Prostate gland (tissue), 2 donors: ENCODE measurements at places on chromosomes 7 and 10.

DNA sequence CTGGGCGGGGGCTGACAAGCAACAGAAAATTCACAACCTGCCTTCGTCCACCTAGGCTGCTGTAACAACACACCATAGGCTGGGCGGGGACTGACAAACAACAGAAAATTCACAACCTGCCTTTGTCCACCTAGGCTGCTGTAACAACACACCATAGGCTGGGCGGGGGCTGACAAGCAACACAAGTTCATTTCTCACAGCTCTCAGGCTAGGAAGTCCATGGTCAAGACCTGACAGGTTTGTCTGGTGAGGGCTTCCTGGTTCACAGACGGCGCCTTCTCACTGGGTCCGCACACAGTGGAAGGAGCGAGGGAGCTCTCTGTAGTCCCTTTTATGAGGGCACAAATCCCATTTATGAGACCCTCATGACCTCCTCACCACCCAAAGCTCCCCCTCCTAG lies 52.2 kb downstream of the DIP2C start:
- no peaks in the 10 kb centered on the region for H3K27me3 ChIP-seq
- H3K4me1 ChIP-seq = no peaks in the 10 kb centered on the region
- no peak overlapping the region for H3K27ac ChIP-seq
- H3K36me3 ChIP-seq = no peaks in the 10 kb centered on the region
- no peak for DNase-seq

GRCh38 chr10:19421674-19422073 lies 373.1 kb downstream of the MALRD1 start:
- no peaks in the 10 kb centered on the region for H3K27me3 ChIP-seq
- no peak overlapping the region for H3K4me3 ChIP-seq
- no peaks in the 10 kb centered on the region for H3K36me3 ChIP-seq
- H3K4me1 ChIP-seq = no peaks in the 10 kb centered on the region
- no peak overlapping the region for H3K27ac ChIP-seq

DNA sequence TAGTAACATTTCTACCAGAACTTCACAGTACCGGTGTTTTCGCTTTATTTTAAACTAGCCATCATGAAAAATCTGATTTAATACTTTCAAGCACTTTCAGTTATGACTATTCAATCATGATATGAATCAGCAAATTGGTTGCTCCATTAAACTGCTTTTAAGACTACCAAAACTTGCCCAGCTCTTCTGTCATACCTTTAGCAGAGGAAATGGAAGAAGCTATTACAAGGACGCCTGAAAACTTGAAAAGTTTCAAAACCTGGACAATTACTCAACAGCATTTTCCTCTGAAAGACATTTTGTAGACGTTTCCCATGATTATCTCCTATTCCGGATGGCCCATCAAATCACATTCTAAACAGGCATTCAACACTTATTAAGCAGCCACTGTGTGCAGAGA lies 2.0 kb downstream of the JAZF1 start:
- DNase-seq = no peak
- H3K27me3 ChIP-seq = no peaks in the 10 kb centered on the region
- H3K4me3 ChIP-seq = peak overlapping the region; percentile 77
- H3K4me1 ChIP-seq = no peaks in the 10 kb centered on the region
- peak overlapping the region; percentile 67 for H3K27ac ChIP-seq

GRCh38 chr10:73478636-73479035 lies 17.2 kb downstream of the PPP3CB start:
- no peaks in the 10 kb centered on the region for H3K36me3 ChIP-seq
- no peak for DNase-seq
- H3K27me3 ChIP-seq = no peaks in the 10 kb centered on the region
- no peak overlapping the region for H3K27ac ChIP-seq
- H3K4me1 ChIP-seq = no peaks in the 10 kb centered on the region

DNA sequence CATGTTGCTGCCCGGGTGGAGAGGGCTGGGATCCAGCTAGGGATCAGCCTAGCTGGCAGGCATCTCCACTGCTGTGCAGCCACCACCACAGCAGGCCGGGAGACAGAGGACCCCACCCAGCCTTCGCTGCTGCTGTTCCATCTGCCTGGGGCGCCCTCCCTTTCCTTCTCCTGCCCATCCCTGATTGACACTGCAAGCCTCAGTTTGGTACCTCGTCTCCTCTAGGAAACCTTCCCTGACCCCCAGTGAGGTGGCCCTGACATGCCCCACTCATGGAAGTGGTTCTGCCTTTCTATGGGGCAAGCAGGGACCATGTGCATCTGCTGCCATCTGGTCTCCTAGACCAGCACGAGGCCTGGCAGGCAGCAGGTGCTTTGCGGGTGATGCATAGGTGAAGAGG lies 30.4 kb upstream of the DPYSL4 start:
- no peaks in the 10 kb centered on the region for H3K27me3 ChIP-seq
- H3K27ac ChIP-seq = no peak overlapping the region
- no peak overlapping the region for H3K4me3 ChIP-seq
- no peaks in the 10 kb centered on the region for H3K36me3 ChIP-seq
- no peak for DNase-seq
- no peaks in the 10 kb centered on the region for H3K4me1 ChIP-seq

GRCh38 chr10:30433306-30433729 lies 666 bp upstream of the MAP3K8 start:
- DNase-seq = peak; percentile 56
- peak overlapping the region; percentile 82 for H3K4me3 ChIP-seq
- H3K4me1 ChIP-seq = peaks cover 2% of the 10 kb centered on the region
- H3K36me3 ChIP-seq = no peaks in the 10 kb centered on the region
- no peaks in the 10 kb centered on the region for H3K27me3 ChIP-seq

DNA sequence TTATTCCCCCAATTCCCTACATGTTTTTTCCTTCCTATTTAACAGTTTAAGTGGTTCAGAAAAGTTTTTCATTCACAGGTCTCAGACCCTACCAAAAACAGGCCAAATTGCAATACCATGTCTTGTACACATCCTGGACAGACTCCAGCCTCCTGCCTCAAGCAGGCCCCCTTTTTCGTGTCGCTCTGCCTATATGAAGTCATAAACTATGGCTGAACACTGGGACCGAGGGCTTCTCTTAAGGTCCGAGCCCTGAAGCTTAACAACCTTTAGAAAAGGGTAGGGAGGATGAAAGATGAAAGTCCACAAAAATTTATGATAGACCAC lies 1.4 kb downstream of the FBXW4 start:
- no peaks in the 10 kb centered on the region for H3K27me3 ChIP-seq
- peaks cover 10% of the 10 kb centered on the region for H3K4me1 ChIP-seq
- peak overlapping the region; percentile 99 for H3K27ac ChIP-seq
- H3K36me3 ChIP-seq = no peaks in the 10 kb centered on the region
- H3K4me3 ChIP-seq = peak overlapping the region; percentile 87
